ENCODE measurements at places on chromosomes 3 and 15.

DNA sequence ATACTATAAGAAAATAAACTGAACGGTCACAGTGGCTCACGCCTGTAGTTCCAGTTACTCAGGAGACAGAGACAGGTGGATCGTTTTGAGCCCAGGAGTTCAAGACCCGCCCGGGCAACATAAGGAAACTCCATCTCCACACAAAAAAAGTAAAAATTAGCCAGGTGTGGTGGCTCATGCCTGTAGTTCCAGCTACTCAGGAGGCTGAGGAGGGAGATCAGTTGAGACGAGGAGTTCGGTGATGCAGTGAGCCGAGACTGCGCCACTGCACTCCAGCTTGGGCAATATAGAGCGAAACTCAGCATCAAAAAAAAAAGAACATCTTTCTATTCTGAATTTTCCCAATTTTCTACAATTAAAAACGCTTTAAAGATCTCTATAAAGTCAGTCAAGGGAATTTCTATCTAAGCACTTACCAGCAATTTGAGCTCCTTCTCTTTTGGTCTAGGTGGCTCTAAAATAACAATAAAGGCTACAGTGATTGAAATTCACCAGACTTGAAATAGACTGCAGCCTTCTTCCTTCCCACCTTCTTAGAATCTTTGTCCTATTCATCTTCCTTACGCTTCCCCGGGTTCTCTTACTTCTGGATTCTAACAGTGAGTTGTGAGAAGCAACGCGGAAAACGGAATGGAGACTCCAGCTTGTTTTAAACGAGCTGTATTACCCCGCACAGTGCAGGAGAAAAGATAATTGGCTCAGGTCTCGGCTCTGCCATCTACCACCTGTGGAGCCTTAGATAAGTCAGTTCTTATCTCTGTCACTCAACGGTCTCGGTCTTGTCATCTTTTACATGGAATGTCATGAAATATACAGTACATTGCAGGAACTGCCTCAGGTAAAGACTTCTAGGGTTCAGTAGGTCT is 812 bp upstream of the SEC62 start:
- DNase-seq, result no peak

GRCh38 chr3:170171563-170171962 is 10.0 kb downstream of the PHC3 start:
- no peak for DNase-seq

DNA sequence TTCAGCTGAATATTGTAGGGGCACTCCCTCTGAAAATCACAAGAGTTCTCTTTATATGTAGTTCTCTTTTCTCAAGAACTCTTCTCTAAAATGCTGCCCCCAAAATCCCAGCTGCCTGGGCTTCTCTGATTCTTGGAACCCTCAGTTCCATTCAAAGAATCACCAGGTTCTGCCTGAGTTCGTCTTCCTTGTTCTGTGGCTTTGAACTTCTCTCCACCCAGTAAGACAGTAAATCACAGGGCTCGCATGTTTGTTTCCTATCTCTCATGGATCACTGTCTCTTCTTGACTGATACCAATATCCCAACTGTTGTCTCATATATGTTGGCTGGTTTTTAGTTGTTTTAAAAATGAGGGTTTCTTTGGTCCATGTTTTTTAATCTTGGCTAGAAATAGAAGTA is 359.5 kb upstream of the CBLB start:
- no peak for DNase-seq

DNA sequence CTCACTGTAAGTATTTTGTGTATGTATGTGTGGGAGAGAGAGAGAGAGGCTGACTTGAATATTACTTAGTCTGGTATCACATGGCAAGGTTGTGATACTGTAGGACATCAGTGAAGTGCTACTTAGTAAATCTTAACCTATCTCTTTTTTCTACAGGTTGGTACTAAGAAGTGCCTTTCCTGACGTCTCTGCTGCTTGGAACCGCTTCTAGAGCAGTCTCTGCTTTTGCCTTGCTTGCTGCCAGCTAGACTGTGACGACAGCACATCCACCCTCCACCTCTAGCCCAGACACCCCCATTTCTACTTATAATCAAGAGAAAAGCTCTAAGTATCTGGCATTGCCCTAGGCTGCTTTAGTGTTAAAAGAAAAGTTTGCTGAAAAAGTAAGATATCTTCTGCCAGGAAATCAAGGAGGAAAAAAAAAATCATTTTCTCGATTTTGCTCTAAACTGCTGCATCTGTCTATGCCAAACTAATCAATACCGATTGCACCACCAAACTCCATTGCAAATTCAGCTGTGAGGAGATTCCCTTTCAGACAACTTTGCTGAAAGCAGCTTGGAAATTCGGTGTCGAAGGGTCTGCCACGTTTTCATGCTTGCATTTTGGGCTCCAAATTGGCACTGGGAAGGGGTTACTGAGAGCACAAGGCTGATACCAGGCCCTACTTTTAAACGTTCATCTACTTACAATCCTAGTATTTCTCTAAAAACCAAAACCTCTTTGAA is 30.7 kb downstream of the MBNL1 start:
- no peak for DNase-seq

DNA sequence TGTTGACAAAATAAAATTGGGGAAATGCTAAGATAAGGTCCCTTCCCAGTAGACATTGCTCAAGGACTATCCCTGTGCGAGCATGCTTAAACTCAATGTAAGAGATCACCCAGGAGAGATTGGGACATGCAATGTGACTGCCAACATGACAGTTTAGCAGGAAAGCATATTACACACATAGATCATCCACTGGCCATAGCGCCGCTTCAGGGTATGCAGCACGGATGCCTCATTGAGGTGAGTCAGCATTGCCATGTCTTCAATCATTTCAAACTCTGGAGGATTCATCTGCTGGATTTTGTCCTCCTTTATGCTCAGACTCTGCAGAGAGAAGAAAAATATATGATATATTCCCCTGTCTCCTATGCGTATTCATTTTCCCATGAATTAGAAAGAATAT is 8.9 kb downstream of the MYH15 start:
- no peak for DNase-seq

GRCh38 chr15:79212589-79213157 is 69.8 kb upstream of the ANKRD34C start:
- DNase-seq, result no peak

DNA sequence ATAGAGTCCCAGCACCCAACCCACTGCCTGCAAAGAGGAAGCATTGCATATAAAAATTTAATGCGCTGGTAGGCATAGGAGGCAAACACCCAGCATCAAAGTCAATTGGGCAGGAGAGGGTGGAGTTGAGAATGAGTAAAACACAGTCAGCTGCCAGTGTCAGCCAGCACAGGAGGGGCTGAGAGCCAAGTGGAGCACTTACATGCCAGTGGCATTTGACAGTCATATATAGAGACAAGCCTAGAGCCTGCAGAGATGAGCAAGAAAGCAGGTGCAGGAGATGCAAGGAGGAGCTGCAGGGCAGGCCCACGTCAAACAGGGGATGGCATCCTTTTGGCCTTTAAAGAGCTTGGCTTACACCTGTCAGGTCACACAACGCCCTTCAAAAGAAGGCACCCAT is 27.6 kb upstream of the ZFAND6 start:
- no peak for DNase-seq

DNA sequence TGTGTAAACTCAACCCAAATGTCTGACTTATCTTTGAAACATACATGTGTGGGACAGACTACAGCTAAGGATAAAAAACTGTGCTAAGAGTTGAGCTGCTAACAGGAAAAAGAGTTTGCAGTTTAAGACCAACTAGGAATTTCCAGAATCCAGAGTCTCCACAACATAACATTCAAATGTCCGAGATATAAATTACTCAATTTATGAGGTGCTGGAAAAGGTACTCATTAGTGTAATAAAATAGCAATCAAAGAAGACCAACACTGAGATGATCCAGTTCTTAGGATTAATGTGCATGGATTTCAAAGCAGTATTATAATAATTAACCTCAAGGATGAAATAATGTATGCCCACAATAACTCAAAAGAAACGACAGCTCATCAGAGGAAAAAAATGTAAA is 426.5 kb upstream of the KCNMB2 start:
- no peak for DNase-seq

DNA sequence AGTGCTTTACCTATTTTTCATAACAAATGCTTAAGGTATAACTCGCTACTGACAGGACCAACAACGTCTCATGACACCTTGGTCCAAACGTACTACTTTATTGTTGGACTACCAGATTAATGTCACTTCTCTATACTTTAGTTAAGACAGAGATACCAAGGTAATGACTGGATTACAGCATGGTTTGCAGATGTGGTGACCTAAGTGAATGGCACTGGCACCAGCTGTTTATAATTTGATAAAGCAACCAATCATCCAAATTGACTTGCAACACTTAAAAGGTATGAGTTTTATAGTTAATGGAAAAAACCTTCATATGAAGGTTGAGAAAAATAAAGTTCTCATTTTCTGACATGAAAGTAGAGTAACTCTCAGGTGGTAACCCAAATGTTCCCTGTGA is 209.0 kb downstream of the NEK10 start:
- no peak for DNase-seq
